Type B pancreatic cell (in vitro differentiated cells): ENCODE measurements at places on chromosomes 16 and 17. TPM values are rescaled to one million over a fixed set of nuclear protein-coding genes. Genes with fewer than 3 reads are reported as not detected.

DNA sequence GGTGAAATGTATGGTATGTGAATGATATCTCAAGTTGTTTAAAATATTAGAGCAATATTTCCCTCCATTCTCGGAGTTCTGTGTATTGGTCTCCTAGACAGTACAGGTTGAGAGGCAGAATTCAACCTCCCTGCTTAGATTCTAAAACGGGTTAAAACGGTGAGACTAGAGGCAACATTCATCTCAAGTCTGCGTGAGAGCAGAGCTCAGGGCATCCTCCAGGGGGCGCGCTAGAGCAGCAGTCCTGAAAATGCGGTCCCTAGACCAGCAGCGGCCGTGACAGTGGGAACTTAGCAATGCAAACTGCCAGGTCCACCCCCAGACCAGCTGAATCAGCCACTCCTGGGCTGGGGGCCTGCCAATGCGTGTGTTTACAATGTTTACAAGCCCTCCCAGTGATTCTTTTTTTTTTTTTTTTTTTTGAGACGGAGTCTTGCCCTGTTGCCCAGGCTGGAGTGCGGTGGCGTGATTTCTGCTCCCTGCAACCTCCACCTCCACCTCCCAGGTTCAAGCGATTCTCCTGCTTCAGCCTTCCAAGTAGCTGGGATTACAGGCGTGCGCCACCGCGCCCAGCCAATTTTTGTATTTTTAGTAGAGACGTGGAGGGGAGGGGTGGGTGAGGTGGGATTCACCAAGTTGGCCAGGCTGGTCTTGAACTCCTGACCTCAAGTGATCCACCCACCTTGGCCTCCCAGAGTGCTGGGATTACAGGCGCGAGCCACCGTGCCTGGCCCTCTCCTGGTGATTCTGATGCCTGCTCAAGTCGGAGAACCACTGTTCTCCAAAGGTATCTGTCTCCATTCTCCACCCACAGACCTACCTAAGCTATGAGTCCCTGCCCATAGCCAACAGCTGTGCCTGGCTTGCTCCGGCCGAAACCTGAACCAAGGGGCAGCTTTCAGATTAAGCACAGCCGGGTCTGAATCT is 24.2 kb downstream of the KLHL36 start:
- peaks cover 2% of the 10 kb centered on the region for H3K36me3 ChIP-seq
- H3K4me3 ChIP-seq = no peak overlapping the region
- DNase-seq = no peak

TMEM88 gene
- total RNA-seq = 4.5 and 10.2 TPM in 2 replicates

GRCh38 chr17:38343608-38344419 is at the start of gene GPR179:
TSS of gene GPR179 (minus strand) at chr17:38343956. CDS start at chr17:38343789, 167 bp downstream.
- no peak for DNase-seq
- peaks cover 6% of the 10 kb centered on the region for H3K4me1 ChIP-seq
- H3K27me3 ChIP-seq = peaks cover 8% of the 10 kb centered on the region

DNA sequence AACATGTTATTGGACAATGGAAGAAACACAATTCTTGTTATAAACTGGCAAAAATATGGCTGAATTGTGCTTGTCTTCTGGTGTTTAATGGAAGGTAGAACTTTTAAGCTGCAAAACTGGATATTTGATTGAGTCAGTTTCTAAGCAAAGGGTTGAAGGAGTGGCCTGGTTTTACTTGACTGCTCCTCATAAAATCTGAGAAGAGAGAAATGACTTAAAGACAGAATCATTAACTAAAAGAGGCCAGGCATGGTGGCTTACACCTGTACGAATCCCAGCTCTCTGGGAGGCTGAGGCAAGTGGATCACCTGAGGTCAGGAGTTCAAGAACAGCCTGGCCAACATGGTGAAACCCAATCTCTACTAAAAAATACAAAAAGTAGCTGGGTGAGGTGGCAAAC is 770.7 kb downstream of the CDH11 start:
- H3K4me3 ChIP-seq = no peak overlapping the region
- H3K36me3 ChIP-seq = no peaks in the 10 kb centered on the region
- H3K27ac ChIP-seq = no peak overlapping the region
- no peaks in the 10 kb centered on the region for H3K27me3 ChIP-seq
- H3K4me1 ChIP-seq = peaks cover 7% of the 10 kb centered on the region

GRCh38 chr17:65509032-65509431 is 52.4 kb downstream of the AXIN2 start:
- no peak overlapping the region for H3K4me3 ChIP-seq
- no peaks in the 10 kb centered on the region for H3K27me3 ChIP-seq
- peaks cover 7% of the 10 kb centered on the region for H3K4me1 ChIP-seq
- no peak for DNase-seq
- H3K36me3 ChIP-seq = no peaks in the 10 kb centered on the region
- H3K27ac ChIP-seq = no peak overlapping the region

CA5A gene
- total RNA-seq = 0.70 TPM in 1 of 2 replicates, not detected in the other

DNA sequence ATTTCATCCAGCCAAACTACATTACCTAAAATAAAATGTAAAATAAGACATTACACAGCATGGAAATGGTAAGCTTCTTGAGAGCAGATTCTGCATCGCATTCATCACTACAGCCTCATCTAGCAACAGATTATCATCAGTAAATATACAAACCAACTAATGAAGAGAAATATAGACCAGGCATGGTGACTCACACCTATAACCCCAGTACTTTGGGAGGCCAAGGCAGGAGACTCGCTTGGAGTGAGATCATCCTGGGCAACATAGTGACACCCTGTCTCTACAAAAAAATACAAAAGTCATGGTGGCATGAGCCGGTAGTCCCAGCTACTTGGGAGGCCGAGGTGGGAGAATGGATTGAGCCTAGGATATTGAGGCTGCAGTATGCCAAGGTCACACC is 19.9 kb downstream of the NCBP3 start:
- no peak overlapping the region for H3K4me3 ChIP-seq
- peaks cover 27% of the 10 kb centered on the region for H3K36me3 ChIP-seq
- H3K27ac ChIP-seq = no peak overlapping the region
- no peaks in the 10 kb centered on the region for H3K27me3 ChIP-seq
- DNase-seq = no peak

DNA sequence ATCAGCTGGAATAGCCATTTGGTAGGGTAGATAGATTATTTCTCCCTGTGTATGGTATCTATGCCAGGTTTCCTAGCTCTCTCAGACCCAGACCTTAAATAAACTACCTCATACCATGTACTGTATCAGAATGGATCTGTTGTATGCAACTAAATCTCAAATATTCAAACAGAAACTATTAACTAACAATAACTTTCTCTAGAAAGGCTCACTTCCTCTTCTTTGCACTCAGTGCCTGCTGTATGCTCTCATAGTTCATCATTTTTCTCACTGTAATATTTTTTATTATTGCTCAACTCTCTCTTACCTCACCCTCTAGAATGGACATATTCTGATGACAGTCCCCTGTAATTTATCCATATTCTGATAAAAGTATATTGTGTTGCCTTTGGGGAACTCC is 182.4 kb downstream of the TOX3 start:
- H3K27ac ChIP-seq = no peak overlapping the region
- DNase-seq = no peak
- no peak overlapping the region for H3K4me3 ChIP-seq
- H3K4me1 ChIP-seq = no peaks in the 10 kb centered on the region

DNA sequence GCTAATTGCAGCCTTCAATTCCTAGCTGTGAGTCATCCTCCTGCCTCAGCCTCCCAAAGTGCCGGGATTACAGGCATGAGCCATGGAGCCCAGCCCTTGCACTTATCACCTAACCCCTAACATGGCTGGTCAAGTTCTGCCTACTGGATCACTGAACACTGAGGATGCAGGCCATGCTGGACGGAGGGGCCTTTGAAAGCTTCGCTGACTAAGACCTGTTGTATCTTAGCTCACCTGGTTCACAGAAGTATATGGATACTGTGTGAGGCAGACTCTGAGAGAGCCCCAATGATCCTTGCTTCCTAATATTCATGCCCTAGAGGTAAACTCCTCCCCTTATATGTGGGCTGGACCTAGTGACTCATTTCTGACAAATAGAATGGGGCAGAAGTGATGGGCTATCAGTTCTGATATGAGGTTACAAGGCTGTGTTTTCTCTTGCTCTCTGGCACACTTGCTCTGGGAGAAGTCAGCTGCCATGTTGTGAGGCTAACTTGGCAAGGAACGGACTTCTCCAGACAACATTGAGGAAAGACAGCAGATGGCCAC is 11.7 kb upstream of the TMIGD1 start:
- no peak overlapping the region for H3K4me3 ChIP-seq
- H3K27me3 ChIP-seq = no peaks in the 10 kb centered on the region
- H3K27ac ChIP-seq = peak overlapping the region; percentile 48
- peaks cover 21% of the 10 kb centered on the region for H3K4me1 ChIP-seq
- H3K36me3 ChIP-seq = no peaks in the 10 kb centered on the region

RBBP6 gene
- total RNA-seq = 67.8 and 70.7 TPM in 2 replicates

GRAP gene
- total RNA-seq = 0.22 TPM in 1 of 2 replicates, not detected in the other

CCL1 gene
- not detected in 2 replicates for total RNA-seq

GRCh38 chr16:3431779-3432219 is 11.5 kb downstream of the ZNF597 start:
- peaks cover 2% of the 10 kb centered on the region for H3K27me3 ChIP-seq
- no peak for DNase-seq
- peaks cover 3% of the 10 kb centered on the region for H3K36me3 ChIP-seq
- peaks cover 3% of the 10 kb centered on the region for H3K4me1 ChIP-seq
- no peak overlapping the region for H3K27ac ChIP-seq

DNA sequence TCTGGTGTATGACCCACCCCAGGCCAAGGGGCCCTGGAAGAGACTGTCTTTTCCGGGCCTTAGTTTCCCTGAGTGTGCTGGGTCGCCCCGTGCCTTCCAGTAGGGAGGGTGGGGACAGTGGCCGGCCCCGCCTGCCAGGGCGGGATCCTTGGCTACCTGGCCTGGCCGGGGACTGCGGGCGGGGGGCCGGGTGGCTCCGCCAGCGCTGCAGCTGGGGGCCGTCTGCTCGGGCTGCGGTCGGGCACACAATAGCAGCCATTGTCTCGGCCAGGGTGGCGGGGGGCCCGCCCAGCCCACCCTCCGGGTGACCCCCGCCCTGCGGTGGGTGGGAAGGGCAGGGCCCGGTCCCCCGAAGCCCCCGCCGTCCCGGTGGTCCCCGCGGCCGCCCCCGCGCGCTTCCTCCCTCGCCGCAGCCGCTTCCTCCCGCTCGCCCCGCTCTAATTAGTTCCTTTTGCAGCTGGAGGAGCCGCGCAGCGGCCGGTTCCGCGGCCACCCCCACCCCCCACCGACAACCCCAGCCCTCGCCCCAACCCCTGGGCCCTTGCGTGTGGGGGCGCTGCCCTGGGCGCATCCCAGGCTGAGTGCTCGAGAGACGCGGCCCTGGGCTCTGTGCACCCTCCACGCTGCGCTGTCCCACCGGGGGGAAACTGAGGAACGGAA is 11.6 kb downstream of the GLIS2 start:
- no peak for DNase-seq
- no peaks in the 10 kb centered on the region for H3K36me3 ChIP-seq
- no peaks in the 10 kb centered on the region for H3K27me3 ChIP-seq

ACE gene
- 3.6 and 9.1 TPM in 2 replicates for total RNA-seq

- no peaks in the 10 kb centered on the region for H3K4me1 ChIP-seq
- peaks cover 3% of the 10 kb centered on the region for H3K27me3 ChIP-seq
- no peak for DNase-seq
- no peak overlapping the region for H3K27ac ChIP-seq
- H3K36me3 ChIP-seq = no peaks in the 10 kb centered on the region
Measured at GRCh38 chr16:64627288-64627687, 494.6 kb downstream of the CDH11 start.

GRCh38 chr16:1220098-1220728 is 4.9 kb downstream of the TPSG1 start:
- no peaks in the 10 kb centered on the region for H3K36me3 ChIP-seq
- no peak overlapping the region for H3K27ac ChIP-seq
- H3K4me1 ChIP-seq = no peaks in the 10 kb centered on the region
- no peak for DNase-seq

- no peaks in the 10 kb centered on the region for H3K36me3 ChIP-seq
- peaks cover 58% of the 10 kb centered on the region for H3K27me3 ChIP-seq
- peaks cover 20% of the 10 kb centered on the region for H3K4me1 ChIP-seq
- peak overlapping the region; percentile 83 for H3K4me3 ChIP-seq
Measured at GRCh38 chr17:30238387-30239088, 3.0 kb upstream of the SLC6A4 start.

GPRC5C gene
- total RNA-seq = 52.0 and 64.3 TPM in 2 replicates

GRCh38 chr16:11045846-11046245 is 101.5 kb downstream of the CLEC16A start:
- no peaks in the 10 kb centered on the region for H3K27me3 ChIP-seq

SHCBP1 gene
- total RNA-seq = 5.4 and 12.7 TPM in 2 replicates

RAMP2 gene
- 1.5 and 8.3 TPM in 2 replicates for total RNA-seq

GRCh38 chr17:72759301-72759700 is 333.2 kb downstream of the SLC39A11 start:
- no peaks in the 10 kb centered on the region for H3K27me3 ChIP-seq
- peaks cover 8% of the 10 kb centered on the region for H3K36me3 ChIP-seq
- no peak overlapping the region for H3K27ac ChIP-seq
- no peak overlapping the region for H3K4me3 ChIP-seq
- H3K4me1 ChIP-seq = no peaks in the 10 kb centered on the region

DNA sequence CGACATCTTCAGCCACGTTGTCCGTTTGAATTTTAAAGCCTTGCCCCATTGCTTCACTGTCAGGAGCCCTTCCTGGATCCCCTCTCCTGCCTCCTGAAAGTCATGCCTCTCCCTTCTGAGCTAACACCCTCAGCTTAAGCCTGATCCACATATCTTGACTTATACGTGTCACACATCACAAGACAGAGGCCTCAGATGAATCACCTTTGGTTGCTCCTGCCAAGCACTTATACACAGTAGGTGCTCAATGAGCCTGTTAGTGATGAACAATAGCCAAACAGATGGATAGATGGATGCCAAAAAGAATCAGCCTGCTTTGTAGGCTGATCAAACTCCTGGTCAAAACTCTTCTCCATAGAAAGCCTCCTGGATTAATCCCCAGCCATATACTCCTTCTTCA is 31.8 kb downstream of the PITPNM3 start:
- no peak for DNase-seq
- no peak overlapping the region for H3K4me3 ChIP-seq
- no peaks in the 10 kb centered on the region for H3K27me3 ChIP-seq
- no peak overlapping the region for H3K27ac ChIP-seq
- no peaks in the 10 kb centered on the region for H3K4me1 ChIP-seq
- H3K36me3 ChIP-seq = no peaks in the 10 kb centered on the region

CDH8 gene
- 8.0 and 8.2 TPM in 2 replicates for total RNA-seq
